ENCODE measurements at places on chromosomes 16 and 17. TPM values are rescaled to one million over a fixed set of nuclear protein-coding genes. Genes with fewer than 3 reads are reported as not detected.

ABCC12 gene
- not detected for total RNA-seq

PABPN1L gene
- total RNA-seq: not detected

DOC2A gene
- 0.71 TPM for total RNA-seq

SLC16A6 gene
- 2.5 TPM for total RNA-seq

SEC14L1 gene
- 27.8 TPM for total RNA-seq

G6PC1 gene
- total RNA-seq: not detected

HEATR9 gene
- not detected for total RNA-seq

PLCG2 gene
- total RNA-seq: 2.5 TPM

LHX1 gene
- not detected for total RNA-seq

PIMREG gene
- total RNA-seq: 22.2 TPM

CPSF4L gene
- not detected for total RNA-seq

ACSM2A gene
- not detected for total RNA-seq

SAT2 gene
- 36.9 TPM for total RNA-seq

KRTAP4-5 gene
- total RNA-seq: not detected

ABI3 gene
- total RNA-seq: not detected

CCT6B gene
- 0.84 TPM for total RNA-seq

ZNF771 gene
- 19.4 TPM for total RNA-seq

LGALS9 gene
- total RNA-seq: 0.65 TPM

GCGR gene
- total RNA-seq: not detected

SLFN11 gene
- total RNA-seq: 3.6 TPM

ZACN gene
- not detected for total RNA-seq

CDRT4 gene
- total RNA-seq: 5.9 TPM

WFIKKN1 gene
- total RNA-seq: 0.14 TPM

SLC25A10 gene
- total RNA-seq: 66.7 TPM

KCNG4 gene
- total RNA-seq: not detected

TMEM238L gene
- not detected for total RNA-seq

USH1G gene
- 5.6 TPM for total RNA-seq

GRAP gene
- total RNA-seq: 0.05 TPM

CDK5R1 gene
- 7.7 TPM for total RNA-seq

MT1E gene
- 549 TPM for total RNA-seq

HS3ST3A1 gene
- total RNA-seq: 2.5 TPM

PRAC1 gene
- total RNA-seq: not detected

MVP gene
- total RNA-seq: 99.4 TPM

ERN2 gene
- total RNA-seq: 0.49 TPM

USP10 gene
- total RNA-seq: 59.7 TPM

HYDIN gene
- total RNA-seq: not detected

NEUROD2 gene
- not detected for total RNA-seq

HS3ST3B1 gene
- total RNA-seq: 4.6 TPM

PAQR4 gene
- 20.6 TPM for total RNA-seq

HOXB5 gene
- 0.14 TPM for total RNA-seq

RANGRF gene
- 24.3 TPM for total RNA-seq

HLF gene
- 0.28 TPM for total RNA-seq

TBC1D3B gene
- total RNA-seq: 0.88 TPM

TBC1D3G gene
- not detected for total RNA-seq

ASPA gene
- total RNA-seq: not detected

RNF222 gene
- total RNA-seq: 1.4 TPM

NHLRC4 gene
- total RNA-seq: not detected

KCNJ2 gene
- 0.42 TPM for total RNA-seq

GP1BA gene
- total RNA-seq: not detected

DPEP3 gene
- not detected for total RNA-seq

C16orf86 gene
- total RNA-seq: 1.5 TPM

GAS2L2 gene
- total RNA-seq: not detected

KRT24 gene
- total RNA-seq: 1.5 TPM

ECI1 gene
- 36.0 TPM for total RNA-seq

TNP2 gene
- not detected for total RNA-seq
